ENCODE measurements at places on chromosomes 11 and 22.
A peak's percentile ranks its signal among the peaks of the same experiment; 100 is the strongest.

DNA sequence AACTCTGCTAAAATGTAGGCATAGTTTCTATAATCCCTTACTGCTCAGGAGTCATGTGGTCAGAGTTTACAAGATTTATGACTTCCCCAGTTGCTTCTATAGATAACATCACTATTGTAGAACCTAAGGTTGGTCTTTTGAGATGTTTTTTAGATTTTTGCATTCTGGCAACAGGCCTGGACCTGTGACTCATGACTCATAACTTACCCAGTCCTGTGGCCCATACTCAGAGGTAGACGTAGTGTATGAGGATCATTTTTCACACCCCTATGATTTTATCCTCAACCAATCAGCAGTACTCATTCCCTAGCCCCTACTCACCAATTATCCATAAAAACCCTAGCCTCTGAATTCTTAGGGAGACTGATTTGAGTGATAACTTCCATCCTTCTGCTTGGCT, 384.4 kb upstream of the DDI1 start:
- DNase-seq, result peak; percentile 29

GRCh38 chr11:100573911-100574513, 113.1 kb upstream of the ARHGAP42 start:
- DNase-seq, result no peak

DNA sequence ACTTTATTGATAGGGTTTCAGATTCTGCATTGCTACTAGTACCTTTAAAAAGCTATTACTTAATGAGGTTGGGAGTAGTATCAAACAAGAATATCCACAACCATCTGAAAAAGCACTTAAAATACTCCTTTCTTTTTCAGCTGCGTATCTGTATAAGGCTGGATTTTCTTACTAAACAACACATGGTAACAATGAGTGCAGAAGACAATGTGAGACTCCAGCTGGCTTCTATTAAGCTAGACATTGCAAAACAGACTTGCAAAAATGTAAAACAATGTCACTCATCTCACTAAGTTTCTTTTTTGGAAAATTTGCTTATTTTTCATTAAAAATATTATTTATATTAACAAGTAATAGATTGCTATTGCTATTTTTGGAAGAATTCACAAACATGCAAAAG, 132.6 kb downstream of the WNT11 start:
- peak; percentile 57 for DNase-seq

DNA sequence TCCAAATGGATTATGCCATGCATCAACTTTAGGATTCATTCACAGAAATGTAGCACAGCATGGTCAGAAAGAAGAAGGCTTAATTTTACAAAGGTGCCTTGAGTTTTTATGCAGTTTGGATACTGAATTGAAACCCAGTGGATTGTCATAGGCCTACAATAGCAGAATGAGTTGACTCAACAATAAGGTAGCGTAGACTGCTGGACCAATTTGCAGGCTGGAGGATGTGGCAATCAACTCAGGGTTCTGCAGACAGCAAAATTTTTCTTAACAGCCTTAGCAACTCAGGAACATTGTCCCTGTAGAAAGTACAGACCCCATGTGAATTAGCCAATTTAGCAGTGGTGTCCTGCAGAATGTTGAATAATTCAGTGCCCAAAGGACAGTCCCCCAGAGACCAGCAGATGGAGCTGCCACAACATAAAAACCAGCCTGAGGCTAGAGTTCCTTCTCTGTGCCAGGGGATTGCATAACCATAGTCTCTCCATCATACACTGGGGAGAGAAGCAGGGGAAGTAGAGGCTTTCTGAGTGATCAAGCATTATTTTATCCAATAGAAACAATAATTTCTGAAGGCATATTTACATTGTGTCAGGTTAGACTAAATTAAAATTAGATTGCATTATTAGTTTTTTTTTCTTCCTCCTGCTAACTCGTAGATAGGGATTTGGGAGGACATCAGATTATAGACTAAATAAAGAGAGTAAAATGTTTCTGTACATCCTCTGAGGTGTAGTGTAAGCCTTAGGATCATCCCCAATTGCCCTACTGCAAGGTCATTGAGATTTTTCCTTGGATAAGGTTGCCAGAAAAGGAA, 20.3 kb upstream of the MRPL17 start:
- no peak for DNase-seq

DNA sequence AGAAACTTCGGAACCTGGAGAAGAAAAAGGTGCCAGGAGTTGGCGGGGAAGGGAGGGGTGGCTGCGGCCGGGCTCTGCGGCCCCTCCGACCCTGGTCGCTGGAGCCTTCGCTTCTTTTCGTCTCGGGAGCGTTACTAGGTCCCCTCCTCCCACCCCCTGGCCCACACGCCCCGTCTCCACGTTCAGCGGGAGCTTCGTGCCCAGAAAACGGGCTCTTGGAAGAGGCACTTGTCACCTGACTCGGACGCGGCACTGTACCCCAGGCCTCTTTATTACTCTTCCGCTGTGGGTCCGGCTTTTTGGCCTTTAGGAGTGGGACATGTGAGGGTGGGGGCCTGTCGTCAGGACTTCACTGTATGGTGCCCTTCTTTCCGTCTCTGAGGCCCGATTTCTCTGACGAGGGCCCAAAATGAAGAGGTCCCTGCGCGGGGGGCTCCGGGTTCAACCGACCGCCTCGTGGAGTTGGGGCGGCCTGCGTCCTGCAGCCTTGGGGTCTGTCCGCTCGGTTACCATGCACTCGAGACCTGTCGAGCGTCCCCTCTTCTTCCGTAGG, 1.2 kb downstream of the CAPRIN1 start:
- DNase-seq, result no peak

DNA sequence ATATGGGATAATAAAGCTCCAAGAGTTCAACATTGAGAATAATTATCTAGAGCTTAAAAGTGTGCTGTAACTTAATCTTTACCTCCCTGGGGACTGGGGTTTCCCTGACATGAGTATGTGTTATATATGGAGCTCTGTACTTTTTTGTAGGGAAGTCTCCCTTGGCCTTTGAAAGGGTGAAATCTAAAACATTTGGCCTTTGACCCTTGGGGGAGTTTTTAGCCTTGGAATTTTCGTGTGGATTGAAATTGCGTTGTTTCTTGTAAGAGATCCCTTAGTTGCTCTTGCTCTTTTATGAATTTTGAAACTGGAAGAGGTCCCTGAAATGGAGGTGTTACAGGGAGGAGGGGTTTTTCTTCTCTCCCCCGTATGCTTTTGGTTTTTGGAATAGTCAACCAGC, 450.0 kb downstream of the NELL1 start:
- DNase-seq, result no peak

DNA sequence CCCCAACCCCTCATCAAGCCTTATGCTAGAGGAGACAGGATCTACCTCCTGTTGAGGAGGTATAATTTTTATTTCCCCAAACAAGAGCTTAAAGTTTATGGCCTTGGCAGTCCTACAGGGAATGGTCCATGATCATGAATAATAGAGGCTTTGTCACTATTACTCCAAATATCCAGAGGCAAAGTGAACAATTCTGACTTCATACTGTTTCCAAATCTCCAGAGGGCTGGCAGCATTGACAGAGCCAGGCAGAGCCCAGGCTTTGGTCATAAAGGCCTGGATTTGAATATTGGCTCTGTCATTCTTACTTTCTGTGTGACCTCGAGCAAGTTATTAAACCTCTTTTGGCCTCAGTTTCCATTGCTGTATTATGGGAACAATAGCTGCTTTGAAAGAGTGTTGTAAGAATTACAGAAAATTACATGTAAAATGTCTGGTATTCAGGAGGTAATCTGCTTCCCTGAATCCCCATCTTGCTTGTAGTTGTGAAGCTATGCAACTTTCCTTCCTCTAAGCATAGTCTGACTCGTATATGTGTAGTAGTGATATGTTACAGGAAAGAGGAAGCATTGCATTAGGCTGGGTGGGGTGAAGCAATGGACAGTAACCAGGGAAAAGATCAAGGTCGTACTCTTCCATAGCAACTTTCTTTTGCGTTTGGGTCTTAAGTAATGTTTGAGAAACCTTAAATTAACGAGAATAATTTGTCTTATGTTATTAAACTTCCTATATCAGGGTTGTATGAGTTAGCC, 88.8 kb downstream of the CD44 start:
- DNase-seq, result no peak

GRCh38 chr22:19843107-19843856, 11.4 kb downstream of the GNB1L start:
- DNase-seq, result no peak

DNA sequence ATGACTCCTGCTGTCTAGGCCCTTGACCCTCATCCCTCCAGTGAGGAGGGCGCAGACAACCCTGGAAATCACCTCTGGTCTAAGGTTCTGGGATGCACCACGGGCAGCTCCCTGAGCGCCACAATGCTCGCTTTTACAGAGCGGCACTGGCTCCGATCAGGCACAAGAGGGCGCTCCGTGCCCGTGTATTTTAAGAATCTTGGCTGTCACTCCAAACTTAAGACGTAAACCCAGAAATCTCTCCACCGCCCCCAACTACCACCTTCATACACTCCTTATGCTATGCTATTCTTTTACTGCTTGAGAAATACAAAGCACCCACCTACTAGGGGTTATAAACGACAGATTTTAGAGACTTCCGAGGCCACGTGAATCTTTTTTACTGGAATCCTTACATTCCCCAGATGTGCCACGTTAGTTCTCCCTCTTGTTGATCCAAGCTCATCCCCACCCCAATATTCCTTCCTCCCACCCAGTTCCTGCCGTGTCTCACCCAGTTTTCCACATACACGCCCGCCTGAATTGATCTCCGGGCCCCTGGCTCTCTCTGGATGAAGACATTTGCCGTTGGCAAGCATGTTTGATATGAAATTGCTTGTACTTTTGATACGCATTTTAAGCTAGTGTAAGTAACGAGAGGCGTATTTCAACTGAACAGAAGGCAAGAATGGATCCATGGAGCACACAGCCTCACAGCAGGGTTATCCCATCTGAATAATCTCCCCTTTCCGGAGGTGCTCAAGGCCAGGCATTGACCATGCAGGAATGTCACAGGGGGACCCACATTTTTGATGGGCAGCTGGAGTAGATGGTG, 453.5 kb downstream of the OPCML start:
- no peak for DNase-seq

DNA sequence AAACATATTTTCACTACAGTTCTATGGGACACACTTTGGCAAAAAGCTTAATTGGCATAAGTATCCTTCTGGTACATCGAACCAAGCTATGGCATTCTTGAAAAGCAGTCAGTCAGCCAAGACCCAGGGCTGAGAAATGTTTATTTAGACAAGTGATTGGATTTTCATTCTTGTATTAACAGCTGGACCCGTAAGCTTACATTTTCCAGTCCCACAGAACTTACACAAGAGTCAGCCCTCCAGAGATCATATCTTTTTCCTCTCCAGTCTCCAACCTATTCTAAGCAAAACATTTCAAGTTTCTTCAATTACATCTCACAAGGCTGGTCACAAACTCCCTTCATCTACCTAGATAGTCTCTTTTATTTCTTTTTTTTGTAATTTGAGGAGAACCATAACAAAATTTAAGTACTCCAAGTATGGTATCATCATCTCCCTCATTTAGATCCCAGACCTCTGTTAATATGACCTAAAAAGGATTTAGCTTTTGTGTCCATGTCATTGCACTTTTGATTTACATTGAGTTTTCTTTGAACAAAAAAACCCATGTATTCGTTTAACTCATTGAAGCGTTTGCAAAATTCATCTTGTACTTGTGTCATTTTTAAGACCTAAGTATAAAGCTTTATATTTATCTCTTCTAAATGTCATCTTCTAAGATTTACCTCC, 67.9 kb upstream of the GRK3 start:
- no peak for DNase-seq

DNA sequence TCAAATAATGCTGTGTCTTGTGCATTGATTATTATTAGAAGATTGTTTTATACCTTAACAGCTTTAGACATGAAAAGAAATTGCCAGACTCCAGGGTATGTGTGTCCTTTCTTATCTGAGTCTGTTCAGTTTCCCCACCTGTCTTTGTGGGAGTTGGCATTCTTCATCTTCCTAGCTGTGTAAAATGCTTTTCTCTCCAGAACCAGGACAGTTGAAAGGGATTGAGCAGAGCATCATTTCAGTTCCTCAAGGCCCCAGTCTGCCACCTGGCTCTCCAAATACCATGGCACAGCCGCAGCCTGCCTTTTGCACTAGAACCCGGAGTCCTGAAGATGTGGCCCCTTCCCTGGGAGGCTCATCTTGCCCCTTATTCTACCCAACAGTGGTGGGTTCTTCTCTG, 851.9 kb downstream of the NTM start:
- DNase-seq, result no peak

DNA sequence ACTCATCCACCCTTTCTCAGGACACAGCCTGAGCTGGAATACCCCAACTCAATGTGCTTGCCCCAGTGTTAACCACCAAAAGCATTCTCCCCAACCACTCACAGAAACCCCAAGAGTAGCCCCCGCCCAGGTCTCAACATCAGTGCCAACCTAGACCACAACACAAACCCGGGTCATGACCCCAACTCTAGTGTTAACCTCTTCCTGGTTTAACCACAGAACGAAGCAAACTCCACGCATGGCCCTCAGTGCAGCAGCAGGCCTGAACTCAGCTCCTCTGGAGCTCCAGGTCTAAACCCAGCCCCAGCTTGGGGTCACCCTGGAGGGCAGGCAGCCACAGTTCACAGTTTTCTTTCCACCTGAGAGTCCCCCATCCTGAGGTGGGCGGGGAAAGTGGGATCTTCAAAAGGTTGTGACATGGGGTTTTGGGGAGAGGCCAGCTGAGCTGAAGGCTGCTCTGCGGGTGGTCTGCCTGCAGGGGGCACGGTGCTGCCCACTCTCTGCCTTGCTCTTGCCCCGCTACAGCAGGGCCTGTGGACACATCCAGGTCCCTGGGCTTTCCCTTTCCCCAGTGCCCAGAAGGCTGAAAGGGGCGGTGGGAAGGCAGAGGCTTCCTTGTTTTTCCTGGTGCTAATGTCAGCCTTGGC, 37.9 kb downstream of the NECTIN1 start:
- no peak for DNase-seq

DNA sequence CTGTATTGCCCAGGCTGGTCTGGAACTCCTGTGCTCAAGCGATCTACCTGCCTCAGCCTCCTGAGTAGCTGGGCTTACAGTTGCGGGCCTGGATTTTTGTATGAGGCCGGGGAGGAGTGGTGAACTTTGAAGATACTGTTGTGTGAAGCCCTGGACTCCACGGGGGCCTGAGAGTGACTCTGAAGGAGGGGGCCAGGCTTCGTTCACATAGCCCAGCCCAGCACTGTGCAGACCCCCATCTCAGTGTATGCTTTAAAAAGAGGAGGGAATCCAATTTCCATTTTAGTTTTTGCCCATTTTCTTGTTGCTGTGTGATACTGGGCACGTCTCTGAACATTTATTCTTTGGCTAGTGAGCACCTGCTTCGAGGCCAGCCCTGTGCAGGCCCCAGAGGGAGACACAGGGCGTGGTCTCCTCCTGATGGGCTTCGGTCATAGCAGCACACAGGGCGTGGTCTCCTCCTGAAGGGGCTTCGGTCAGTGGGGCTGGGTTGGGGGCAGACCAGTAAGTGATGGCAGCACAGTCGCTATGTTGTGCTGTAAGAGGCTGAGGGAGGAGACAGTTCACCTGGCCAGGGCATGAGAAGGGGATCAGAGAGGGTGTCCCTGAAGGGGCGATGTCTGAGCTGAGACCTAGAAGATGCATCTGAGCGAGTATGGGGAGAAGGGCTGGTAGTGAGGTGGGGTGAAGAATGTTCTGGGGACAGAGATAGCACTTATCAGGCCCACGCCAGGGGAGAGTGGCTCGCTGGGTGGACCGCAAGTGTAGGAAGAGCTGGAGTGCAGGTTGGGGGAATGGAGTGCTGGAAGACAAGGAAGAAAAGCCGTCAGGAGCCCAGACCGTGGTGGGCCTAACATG, 14.0 kb downstream of the SAMM50 start:
- DNase-seq, result no peak

Measured in fibroblast of skin of left biceps (primary cell).